ENCODE measurements at places on chromosomes 11 and 22.

DNA sequence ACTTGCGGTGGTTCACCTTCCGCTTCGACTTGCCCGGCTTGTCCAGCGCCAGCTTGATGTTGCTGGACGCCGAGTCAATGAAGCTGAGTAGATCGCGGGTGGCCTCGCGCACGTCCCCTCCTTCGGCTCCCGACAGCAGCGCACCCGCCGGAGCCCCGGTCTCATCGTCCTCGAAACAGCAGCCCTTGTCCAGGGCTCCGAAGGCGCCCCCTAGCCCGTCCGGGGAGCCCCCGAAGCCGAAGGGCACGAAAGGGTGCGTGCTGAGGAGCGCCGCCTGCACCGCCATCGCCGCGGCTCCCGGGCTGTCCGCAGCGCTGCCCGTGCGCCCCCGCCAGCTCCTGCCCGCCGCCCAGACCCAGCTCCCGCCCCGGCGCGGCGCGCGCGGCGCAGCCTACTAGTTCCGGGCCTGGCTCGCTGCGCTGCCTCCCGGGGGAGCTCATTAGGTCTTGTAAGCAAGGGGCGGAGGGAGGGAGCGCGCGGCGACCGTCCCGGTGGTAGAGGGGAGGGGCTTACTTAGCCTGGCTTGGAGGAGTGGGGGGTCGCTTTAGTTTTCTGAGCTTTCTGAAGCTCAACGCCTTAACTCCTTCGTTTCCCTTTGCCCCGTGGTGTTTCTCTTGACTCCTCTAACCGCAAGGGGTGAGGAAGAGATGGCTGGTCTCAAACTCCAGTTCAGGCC, at the start of gene FAM181B:
Gene FAM181B, minus strand, starts transcription at position 421 of the 676 bp plus-strand sequence. Its CDS starts 135 bp downstream, at position 286.
- peak; percentile 36 for DNase-seq

GRCh38 chr22:28237783-28238182, 318.7 kb upstream of the PITPNB start:
- DNase-seq: no peak

DNA sequence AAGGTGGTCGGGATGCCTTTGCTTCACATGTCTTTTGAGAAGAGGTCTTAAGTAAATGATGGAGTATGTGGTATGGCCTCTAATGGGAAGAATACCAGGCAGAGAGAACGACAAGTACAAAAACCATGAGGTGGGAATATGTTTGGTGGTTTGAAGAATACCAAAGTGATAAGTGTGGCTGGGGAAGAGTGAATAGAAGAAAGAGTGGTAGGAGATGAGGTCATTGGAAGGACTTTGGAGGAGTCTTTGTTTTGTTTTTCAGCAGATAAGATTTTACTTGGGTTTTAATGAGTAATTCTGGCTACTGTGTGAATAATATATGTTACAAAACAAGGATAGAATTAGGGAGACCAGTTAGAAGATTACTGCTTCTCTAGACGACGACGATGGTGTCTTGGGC, 515.4 kb downstream of the RAB38 start:
- DNase-seq: no peak

DNA sequence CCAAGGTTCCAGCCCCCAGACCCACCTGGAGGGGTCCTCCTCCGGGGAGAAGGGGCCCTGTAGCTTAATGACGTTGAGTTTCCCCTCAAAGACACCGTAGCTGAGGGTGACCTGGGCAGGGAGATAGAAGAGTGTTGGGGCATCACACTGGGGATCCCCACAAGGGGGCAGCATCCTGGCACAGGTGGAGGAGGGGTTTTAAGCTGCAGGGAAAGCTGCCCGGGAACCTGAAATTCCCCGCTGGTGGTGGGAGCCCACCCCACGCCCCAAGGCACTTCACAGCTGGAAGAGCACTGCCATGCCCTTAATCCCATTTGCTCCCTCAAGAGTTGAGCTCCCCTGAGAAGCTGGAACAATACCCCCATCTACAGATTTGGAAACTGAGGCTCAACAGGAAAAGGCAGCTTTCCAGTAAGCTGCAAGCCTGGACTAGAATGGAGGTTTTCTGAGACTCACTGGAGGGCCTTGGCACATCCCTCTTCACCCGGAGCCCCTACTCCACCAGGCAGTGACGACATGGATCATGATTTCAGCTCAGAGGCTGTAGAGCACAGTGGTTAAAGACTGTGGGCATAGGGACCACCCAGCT, 13.7 kb downstream of the MFNG start:
- peak; percentile 18 for DNase-seq

- DNase-seq: no peak
Measured at GRCh38 chr11:9669954-9670353, 6.1 kb downstream of the SWAP70 start.

DNA sequence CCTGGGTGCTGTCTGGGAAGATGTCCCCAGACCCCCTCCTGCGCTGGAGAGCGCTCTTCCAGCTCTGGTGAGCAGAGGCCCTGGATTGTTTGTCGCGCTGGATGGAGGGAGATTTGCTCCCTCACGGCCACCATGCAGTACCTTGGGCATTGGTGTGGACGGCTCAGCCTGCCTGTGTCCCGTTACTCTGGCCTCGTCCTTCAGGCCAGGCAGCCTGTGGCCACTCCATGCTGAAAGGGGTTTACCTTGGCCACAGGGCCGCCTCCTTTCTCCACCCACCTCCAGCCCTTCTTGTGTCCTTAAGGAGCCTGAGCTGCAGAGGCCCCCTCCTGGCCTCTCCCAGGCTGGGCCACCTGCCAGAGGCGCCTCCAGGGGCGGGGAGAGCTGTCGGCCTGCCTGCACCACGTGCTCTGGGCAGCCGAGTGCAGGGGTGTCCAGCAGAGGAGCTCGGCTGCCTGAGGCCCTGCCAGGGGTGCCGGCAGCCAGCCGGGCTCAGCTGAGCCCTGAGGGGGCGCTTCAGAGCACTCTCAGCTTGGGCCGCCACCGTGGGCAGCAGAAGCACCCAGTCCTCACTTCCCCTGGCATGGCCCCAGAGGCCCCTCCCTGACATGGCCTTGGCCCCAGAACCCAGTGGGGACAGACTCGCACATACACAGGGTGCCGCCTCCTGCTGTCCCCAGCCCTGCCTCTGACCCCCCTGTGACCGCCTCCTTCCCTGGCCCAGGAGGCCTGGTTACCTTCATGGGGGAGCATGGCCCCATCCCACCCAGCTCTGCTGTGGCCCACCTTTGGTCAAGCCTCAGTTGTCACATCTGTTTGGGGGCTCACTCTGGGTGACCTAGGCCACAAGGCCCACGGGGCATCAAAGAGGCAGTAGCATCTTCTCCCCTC, 3.4 kb downstream of the CCND1 start:
- DNase-seq: peak; percentile 79

- DNase-seq: no peak
Measured at GRCh38 chr22:25741692-25742626, at the start of gene MYO18B. Gene MYO18B (plus strand): TSS chr22:25742188. CDS start chr22:25761093, 18,905 bp downstream.

DNA sequence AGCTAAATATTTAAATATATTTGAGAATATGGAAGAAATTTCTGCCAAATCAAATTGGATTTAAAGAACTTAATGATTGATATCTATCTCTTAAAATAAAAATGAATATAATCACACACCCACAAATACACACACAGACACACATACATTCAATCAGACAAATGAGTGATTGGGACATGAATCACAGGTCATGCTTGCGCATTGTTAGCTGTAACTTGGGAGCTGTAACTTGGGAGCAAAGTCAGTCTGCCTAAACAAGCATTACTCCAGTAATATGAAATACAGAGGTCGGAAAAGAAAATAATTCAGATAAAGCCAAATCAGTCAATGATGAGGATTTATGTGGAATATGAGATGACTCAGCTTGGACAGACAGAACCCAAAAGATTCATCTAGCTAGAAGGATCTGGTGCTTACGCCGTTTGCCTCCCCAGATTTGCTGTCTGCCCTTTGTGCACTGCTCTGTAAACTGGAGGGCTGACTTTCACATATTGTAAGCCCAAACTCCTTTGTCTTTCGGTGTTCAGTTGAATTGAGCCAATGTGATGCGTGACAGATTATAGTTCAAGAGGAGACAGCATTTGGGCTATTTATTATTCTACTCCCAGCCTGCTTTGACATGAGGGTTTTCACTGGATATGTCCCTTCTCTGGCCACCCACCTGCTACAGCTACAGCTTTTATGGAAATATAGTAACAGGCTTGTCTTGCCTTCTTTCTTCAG, 1.6 kb downstream of the OR56B1 start:
- DNase-seq: peak; percentile 2

DNA sequence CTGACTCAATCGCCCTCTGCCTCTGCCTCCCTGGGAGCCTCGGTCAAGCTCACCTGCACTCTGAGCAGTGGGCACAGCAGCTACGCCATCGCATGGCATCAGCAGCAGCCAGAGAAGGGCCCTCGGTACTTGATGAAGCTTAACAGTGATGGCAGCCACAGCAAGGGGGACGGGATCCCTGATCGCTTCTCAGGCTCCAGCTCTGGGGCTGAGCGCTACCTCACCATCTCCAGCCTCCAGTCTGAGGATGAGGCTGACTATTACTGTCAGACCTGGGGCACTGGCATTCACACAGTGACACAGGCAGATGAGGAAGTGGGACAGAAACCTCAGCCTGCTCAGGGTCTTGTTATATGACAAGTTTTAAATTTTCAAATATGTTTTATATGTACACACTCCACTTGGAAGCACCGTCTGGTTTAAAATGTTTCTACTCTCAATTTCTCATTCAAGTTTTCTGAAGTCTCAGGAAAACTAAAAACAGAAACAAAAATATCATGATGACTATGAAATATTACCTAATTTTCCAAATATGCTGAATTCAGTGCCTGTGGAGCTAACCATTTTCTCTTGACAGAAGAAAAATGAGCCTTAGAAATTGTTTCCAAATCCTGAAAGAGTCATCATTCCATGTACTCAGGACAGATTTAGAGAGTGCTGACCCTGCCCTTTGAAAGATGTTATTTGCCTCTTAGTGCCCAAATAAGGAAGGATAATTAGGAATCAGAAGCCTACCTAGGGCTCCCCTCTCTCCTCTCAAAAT, 48.8 kb upstream of the TOP3B start:
- DNase-seq: no peak

DNA sequence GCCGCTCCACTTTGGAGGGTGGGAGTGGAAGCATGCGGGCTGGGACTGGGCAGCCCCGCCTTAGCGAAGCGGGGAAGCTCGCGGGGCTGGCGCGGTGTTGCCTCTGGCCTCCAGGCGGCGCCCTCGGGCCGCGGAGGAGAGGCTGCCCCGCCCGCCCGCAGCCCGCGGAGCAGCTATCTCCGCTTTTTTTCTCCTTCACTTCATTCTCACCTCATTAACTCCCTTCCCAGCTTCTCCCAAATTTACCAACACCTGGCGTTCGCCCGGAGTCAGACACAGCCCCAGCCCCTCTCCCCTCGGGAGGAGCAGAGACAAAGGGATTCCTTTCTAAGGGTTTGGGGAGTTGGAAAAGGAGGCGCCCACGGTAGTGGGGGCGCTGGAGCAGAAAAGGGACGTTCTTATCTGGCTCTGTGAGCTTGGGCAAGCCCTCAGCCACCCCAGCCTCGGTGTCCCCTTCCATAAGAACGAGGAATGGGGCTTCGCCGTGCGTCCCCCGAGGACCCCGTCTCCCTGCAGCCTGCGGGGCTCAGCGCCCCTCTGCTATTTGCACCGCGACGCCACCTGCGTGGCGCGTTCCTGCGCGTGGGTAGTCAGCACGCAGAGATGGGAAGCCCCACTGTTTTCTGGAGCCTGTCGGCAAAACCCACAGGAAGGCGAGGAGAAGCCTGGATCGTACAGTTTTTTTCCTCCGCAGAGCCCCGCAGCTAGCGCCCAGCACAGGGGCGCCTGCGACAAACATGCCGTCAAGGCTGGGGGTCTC, 1.5 kb upstream of the WNT11 start:
- DNase-seq: peak; percentile 73

DNA sequence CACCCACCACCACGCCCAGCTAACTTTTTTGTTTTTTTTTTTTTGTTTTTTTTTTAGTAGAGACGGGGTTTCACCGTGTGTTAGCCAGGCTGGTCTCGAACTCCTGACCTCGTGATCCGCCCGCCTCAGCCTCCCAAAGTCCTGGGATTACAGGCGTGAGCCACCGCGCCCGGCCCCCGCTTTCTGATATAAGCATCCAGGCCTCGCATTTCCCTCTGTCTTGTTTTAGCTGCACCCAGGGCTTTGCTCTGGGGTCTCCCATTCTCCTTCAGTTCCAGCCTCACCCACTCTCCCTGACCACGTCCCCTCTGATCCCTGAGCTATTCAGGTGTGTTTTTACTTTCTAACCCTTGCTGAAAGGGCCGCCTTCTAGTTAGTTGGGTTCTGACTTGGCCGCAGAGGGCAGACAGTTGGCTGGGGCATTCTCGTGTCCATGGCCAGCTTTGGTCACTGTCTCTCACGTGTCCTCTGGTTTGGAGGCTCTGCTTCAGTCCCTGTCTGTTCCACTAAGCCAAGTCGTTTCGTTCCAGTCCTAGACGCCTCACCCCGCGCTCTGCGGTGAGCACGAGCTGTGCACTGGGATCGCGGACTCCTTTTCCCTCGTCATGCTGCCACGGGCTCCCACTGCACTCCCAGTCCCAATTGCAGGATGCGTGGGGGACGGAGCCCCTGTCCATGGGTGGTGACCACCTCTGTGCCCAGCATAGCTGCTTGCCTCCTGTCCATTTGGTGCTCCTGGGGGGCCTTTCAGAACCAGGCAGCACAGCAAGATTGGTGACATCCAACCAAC, 6.0 kb upstream of the TNNT3 start:
- no peak for DNase-seq

DNA sequence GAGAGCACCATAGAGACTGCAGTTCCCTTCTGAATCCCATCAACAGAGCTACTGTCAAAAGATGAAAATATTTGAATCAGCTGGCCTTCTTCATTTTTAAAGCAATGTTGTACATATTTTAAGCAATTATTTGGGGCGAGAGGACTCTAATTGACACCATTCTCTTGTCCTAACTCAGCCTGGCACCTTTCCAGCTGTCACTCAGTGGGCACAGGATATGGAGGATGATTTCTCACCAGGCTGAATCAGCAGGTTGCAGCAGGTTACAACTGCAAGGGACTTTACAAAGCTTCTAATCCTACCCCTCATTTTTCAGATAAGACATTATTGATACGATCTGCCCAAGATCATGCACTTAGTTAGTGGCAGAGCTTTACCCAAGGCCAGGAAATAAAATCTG, 11.9 kb upstream of the WT1 start:
- DNase-seq: no peak

All from fibroblast of skin of right biceps (primary cell).